ENCODE measurements at places on chromosomes 12 and 14. TPM values are rescaled to one million over a fixed set of nuclear protein-coding genes. Genes with fewer than 3 reads are reported as not detected.
A peak's percentile ranks its signal among the peaks of the same experiment; 100 is the strongest.

DNA sequence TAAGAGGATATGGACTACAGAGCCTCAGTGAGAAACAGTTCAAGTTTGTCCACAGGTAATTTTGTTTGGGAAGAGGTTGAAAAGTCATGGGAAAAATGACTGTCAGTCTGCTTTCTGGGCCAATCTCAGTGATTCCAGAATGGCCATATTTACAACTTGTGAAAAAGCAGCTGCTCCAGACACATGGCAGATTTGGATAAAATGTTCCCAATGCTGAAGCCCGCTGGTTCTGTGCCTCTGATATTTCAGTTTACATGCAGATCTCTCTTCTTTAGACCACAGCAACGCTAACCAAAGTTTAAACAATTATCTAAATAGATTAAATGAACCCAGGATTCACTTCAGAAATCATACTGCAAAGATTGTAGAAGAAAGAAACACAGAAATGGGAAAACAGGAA lies 222.8 kb downstream of the SOX5 start:
- DNase-seq, result no peak

DNA sequence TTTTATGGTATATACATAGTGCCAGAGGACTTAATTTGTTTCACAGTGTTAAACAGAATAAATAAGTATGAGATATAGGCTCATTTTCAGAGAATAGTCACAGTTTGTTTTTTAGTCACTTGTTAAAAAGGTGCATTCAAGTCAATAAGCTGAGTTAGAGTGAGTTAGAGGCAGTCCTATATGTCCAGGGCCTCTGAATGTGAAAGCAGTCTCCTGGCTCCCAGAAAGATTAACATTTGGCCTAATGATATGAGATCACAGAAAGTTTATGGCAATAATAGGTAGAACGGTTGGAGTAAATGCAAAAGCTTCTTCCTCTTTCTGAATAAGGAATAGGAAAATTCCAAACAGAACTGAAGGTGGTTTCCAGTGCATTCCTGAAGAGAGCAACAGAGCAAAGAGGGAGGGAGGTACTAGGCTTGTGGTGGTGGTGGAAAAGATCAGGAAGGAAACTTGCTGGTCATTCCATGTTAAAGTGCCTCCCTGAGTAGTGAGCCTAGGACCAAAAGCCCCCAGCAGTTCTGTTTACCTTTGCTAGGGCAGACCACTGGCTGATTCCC lies 54.4 kb downstream of the SLC38A4 start:
- DNase-seq, result peak; percentile 35

The GMPR2 gene
- total RNA-seq, result 52.9 TPM

DNA sequence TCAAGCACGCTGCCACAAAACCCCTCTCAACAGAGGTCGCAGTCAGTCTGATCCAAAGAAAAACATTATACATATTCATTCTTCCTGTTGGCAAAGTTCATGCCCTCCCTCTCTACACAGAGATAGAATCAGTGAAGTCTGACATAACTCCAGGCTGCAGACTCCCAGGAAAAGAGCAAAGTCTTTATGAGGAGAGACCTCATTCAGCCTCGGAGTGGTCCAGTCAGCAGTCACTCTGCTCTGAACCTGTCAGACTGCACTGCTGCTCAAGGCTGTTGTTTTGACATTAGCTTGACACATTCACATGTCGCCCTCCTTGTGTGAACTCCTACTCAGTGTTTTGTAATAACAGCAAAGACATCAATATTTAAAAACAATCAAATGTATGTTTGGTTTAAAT lies 241.2 kb upstream of the G2E3 start:
- DNase-seq, result no peak

DNA sequence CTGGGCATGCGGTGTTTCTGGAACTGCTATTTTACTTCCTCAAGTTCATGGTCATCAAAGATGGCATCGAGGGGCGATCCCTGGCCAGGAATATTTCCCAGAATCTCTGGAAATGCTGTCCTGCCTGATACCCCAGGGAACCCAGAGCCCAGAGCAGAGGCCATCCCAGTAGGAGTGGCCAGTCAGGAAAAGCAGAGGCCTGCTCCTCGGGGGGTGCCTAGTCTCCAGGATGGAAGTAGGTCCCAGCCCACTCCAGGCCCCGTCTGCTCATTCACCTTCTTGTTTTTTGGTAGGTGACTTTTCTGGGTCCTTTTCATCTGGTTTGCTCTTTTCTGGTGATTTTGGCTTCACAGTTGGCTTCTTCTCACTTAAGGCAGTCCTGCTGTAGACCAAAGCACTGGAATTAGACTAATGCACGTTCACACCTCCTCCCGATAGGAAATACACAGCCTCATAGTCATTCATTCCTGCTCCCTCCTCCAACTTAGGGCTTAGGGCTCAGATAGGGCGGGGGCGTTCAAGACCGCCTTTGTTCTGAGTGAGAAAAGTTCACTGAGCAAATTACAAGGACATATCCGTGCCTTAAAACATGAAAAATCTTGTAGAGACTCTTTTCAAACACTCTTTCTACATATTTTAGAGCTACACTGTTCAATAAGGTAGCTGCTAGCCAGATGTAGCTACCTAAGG lies 51.1 kb downstream of the TRAFD1 start:
- DNase-seq, result no peak

GRCh38 chr12:19450362-19450761 lies 11.1 kb downstream of the AEBP2 start:
- no peak for DNase-seq

DNA sequence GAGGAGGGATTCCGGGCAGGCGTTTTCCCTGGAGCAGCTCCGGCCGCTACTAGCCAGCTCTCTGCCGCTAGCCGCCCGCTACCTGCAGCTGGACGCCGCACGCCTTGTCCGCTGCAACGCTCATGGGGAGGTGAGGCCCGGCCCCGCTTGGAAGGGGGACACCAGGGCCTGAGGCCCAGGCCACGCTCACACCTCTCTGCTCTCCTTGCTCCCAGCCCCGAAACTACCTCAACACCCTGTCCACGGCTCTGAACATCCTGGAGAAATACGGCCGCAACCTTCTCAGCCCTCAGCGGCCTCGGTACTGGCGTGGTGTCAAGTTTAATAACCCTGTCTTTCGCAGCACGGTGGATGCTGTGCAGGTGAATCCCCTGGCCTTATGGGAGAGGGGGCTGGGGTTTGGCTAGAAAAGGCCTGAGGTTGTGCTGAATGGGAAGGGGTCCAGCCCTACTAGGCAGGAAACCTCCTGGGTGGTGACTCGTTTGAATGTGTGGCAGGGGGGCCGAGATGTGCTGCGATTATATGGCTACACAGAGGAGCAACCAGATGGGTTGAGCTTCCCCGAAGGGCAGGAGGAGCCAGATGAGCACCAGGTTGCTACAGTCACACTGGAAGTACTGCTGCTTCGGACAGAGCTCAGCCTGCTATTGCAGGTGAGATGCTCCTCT lies 597 bp downstream of the RNF31 start:
- DNase-seq, result no peak

The RND1 gene
- total RNA-seq, result not detected

DNA sequence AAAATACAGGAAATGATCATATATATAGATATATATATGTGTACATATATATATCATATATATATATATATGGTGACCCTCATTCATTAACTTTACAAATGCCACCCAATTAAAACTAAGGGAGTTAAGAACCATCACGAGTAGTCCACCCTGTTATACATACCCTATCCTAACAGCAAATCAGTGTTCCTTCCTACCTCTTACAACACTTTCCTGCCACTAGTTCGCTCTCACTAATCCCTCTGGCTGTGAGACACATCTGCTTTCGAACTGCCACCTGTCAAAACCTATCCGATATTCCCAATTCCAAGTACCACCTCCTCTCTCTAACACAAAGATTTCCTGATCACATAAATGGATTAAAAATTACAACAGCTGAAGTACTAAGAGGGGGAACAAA lies 100.5 kb downstream of the EEA1 start:
- DNase-seq, result no peak

GRCh38 chr12:124369827-124370378 lies 75.0 kb downstream of the RFLNA start:
- no peak for DNase-seq

All from RPMI7951 (cell line).